ENCODE measurements at places on chromosomes 2 and 18.

DNA sequence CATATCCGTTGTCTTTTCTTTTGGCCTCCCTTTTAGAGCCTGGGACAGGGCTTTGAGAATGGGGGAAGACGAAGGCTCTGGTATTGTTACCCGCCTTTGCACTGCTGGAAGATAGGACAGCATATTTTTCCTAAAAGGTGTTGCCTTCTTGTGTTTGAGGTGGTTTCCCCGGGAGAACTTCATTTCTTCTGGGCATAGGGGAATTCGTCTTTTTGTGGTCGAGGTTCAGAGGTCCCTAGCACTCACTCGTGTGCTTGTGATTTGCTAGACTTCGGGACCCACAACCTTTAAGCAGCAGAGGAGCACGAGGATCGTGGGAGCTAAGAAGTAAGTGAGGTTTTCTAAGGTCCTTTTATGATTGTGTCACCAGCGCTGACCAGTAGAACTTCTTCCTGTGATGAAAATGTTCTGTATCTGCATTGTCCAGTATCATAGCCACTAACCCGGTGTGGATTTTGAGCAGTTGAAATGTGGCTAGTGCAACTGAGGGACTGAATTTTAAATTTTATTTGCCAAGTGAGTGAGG, 611 bp downstream of the ZNF512 start:
- DNase-seq = peak; percentile 18

- DNase-seq = no peak
Measured at GRCh38 chr2:186717320-186718007, 23.6 kb downstream of the FAM171B start.

DNA sequence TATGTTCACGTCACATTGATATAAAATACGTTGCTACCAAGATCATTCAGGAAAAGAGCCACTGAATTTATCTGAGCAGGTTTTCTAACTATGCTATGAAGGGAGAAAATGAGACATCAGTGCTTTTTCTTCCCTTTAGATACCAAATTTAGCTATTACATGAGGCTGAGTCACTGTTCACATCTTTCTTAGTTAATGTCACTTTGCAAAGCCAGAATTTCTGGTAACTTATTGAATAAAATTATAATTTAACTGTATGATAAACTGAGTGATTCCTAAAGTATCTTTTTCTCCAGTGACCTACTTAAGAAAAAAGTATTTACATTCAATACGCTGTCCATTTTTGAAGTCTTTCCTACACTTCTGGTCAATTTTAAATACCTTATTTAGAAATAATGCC, 22.7 kb downstream of the C1D start:
- no peak for DNase-seq

DNA sequence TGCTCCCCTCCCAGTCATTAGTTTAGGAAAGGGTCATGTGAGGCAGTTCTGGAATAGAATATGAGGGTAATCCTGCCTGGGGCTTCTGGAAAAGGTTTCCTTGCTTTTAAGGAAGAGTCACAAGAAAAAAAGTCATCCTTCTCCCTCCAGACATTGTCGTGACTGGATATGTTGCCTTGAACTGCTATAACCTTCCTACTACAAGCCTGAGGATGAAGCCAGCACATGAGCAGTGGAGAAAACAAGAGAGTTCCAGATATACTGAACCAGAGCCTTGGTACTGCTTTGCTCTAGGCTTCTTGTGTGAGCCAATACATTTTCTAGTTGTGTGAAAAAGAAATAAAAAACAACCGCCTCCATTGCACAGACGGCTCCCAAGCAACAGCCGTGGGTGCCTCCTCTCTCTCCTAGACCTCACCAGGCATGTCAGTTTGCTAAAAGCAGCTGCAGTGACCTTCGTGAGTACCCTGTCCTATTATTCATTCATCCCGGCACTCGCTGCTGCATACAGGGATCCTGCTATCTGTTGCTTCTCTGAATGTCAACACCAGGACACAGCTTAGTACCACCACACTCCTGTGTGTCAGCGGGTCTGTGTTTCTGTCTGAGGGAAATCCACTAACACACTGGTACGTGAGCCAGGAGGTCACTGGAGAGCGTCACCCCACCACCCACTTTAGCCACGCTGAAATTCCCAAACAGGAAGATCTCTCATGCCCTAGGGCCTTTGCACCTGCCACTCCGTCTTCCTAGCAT, 186.7 kb downstream of the KLHL29 start:
- DNase-seq = no peak

GRCh38 chr2:66574701-66575624, 140.0 kb downstream of the MEIS1 start:
- peak; percentile 76 for DNase-seq

DNA sequence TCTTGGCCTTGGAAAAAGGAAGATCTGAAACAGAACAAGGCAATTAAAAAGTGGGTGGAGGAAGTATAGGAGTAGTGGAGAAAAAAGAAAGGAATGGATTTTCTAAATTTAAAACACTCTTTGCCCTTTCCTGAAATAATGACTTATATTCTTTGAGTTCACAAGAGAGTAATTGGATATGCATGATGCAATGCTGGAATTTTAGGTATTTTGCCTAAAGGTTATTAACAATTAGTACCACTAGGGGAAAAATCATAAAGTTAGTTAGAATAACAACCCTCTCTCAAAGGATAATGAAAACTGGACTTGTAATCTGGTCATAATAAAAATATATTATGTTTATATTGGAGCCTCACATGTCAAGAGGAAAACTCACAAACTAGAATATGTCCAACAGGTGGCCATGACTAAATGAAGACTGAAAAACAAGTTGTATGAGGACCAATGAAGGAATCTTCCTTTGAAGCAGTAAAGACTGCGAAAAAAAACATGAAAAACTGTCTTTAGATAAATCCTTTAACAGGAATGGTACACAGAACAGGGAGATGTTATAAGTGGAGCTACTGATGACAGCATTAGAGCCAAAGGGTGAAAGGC, 281.8 kb downstream of the NCKAP5 start:
- peak; percentile 19 for DNase-seq

GRCh38 chr2:218746960-218747359, 35.0 kb upstream of the CYP27A1 start:
- no peak for DNase-seq

GRCh38 chr2:75066121-75066902, 107.9 kb downstream of the POLE4 start:
- DNase-seq = no peak

GRCh38 chr2:75640621-75641121, 5.9 kb upstream of the MRPL19 start:
- peak; percentile 78 for DNase-seq

DNA sequence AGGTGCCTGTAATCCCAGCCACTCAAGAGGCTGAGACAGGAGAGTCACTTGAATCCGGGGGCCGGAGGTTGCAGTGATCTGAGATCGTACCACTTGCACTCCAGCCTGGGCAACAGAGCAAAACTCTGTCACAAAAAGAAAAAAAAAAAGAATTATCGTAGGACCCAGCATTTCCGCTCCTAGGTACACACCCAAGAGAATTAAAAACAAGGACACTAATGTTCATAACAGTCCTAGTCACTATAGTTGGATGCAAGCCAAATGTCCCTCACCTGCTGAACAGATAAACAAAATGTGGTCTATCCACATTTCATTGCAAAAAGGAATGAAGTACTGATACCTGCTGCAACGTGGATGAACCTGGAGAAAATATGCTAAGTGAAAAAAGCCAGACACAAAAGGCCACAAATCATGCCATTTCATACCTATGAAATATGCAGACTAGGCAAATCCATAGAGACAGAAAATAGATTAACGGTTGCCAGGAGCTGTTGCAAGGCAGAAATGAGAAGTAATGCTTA, 21.2 kb downstream of the ADRA2B start:
- no peak for DNase-seq

DNA sequence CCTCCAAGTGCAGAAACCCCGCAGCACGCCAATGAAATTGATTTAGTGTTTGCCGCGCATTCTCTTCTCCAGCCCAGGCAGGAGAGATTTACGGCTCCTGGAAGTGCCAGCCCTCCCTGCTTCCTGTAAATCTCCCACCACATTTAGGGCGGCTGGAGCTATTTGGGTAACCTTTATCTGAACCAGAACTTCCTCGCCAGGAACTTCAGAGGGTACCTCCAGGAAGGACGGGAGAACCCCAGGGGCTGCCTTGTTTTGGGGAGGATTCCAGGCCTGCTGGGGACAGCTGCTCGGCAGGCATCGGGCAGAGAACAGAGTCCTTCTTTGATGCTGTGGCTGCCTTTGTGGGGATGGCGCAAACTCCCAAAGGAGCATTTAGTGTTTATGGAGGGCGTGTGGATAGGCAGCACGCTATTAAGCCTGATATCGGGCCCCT, 122.0 kb upstream of the MYCN start:
- DNase-seq = no peak

DNA sequence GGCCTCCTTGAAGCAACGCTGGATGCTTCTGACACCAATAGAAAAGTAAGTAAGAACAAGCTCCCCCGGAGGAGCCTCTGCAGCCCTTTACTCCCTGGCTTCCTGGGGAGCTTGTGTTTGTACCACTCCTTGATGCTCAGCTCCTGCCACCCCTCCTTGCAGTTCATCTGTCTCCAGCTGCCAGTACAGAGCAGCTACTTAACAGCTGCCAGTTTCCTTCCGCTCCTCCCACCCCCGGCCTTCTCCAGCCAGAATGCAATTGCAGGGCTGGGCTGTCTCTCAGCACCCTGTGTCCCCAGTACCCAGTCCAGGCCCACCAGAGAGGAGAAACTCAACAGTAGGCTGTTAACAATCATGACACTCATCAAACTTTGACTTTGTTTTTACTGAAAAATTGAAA, 109.4 kb downstream of the AOX1 start:
- DNase-seq = no peak

DNA sequence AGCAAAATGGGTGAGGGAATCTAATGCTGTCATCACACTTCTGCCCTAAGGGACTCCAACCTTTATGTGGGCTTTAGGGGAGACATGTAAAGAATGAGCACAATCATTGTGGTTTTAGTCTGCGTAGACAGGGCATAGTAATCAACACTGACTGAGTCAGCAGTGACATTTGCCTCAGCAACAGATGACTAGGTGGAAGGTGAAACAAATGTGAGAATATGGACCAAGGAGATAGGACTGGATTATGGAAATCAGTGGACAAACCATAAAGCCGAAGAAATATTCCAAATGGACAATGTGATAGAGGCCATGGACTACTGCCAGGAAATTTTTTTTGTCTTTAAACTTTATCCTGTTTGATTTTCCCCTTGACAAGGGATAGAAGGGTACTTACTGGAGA, 83.9 kb downstream of the PDK1 start:
- peak; percentile 15 for DNase-seq

DNA sequence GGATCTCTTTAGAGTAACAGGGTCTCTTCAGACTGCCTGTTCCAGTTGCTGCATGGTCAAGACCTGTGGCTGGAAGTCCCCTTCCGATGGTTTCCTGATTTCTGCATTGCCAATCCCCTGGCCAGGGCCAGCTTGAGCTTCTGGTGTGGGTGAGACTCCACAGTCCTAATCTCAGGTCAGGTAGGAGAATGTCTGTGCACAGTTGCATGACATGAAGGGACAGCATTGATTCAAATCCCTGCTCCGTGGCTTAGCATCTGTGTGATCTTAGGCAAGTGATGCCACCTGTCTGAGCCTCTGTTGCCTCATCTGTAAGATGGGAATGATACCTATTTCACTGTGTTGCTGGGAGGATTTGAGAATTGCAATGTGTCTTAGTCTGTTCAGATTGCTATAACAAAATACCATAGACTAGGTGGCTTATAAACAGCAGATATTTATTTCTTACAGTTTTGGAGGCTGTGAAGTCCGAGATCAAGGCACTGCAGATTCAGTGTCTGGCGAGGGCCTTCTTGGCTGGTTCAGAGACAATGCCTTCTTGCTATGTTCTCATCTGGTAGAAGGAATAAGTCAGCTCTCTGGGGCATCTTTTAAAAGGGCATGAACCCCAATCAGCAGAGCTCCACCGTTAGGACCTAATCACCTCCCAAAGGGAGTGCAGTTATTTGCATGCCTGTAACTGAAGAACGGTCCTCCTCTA, 66.2 kb downstream of the ATOH8 start:
- no peak for DNase-seq

DNA sequence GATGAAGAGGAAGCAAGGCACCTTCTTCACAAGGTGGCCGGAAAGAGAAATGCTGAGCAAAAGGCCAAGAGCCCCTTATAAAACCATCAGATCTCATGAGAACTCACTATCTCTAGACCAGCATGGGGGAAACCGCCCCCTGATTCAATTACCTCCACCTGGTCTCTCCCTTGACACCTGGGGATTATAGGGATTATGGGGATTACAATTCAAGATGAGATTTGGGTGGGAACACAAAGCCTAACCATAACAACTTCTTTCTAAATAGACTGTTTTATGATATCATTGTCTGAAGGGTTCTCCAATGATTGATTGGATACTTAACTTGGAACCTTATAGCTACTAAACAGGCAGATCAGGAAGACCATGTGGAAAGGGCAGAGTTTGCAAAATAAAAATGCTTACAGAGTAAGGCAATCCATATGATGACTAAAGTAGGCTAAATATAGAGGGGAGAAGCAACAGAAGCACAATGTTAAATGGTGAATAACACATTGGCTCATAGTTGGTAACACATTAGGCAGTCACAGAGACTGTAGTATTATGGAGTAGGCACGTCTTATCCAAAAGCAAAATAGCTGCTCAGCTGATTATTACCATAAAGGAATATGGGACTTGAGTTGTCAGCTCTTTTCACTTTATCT, 179.0 kb downstream of the BARD1 start:
- DNase-seq = no peak

DNA sequence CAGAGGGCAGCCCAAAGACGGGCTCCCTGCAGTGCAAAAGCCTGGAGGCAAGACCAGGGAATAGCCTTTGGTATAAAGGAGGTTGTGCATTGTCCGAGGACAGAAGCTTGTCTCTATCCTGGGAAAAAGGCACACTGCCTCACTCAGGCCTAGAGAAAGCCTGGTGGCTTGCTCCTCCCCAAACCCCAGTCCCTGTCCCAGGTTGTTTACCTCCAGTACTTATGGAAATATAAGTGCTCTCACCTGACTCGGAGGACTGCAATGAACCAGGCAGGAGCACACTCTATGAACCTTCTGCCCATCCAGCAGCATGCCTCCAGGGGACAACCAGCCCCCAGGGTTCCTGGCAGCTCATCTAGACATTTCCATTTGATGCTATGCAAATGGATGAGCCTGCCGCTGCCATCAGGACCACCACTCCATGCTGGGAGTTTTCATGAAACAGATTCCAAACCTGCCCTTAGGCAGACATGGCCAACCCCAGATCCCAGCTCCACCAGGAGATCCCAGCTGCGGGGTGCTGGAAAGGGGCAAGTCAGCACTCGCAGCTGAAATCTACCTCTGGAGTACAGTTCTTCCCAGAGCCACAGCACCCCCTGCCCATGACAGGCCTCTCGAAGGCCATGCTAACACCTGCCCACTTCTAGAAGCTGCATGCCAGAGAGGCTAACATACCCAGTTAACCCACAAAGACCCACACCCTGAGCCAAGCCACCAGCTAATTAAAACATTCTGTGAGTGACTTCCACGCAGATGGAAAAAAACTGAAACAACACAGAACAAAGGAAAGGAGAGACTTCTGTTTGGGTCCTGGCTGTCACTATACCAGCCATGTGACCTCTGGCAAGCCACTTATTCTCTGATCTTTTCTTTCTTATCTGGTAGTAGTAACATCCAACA, 101.7 kb downstream of the TTC32 start:
- no peak for DNase-seq

- no peak for DNase-seq
Measured at GRCh38 chr2:8244639-8245038, 437.2 kb upstream of the ID2 start.

GRCh38 chr2:224042191-224042696, 3.2 kb upstream of the SERPINE2 start:
- DNase-seq = no peak

All from kidney tubule cell (primary cell).